Neural crest cell (in vitro differentiated cells): ENCODE measurements at places on chromosomes 5 and 9.
A peak's percentile ranks its signal among the peaks of the same experiment; 100 is the strongest.

DNA sequence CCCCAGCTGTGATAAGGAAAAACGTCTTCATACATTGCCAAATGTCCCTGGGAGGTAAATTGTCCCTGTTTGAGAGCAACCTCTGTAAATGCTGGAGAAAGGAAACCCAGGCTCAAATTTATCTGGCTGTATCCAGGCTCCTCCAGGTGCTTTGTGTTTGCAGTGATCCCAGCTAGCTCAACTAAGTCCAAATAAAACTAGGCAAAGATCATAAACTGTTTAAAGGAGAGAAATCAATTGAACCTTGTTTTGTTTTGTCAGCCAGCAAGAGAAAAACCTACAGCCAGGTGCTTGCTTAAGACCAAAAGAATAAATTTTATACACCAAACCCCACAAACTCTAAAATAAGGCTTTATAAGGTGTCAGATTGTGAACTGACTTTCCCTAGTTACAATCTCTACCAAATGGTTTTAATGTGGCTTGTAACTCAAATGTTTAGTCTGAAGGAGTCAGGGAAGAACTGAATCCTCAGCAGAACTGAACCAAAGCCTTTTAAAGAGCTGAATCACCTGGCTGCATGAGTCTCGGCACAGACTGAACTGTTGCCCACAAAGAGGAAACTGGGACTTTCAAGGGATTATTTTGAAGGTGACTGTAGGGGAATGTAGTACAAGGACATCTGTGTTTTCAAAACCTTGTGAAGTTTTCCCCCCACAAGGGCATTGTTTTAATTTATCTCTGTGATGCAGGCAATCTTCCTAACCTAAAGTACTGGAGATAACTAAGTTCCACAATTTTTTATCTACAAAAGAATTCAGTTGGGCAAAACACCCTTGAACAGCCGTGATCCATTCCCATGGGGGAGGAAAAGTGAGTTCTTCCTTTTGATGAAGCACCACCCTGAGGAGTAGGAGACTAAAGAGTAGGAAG lies 201.7 kb upstream of the TARS1 start:
- no peaks in the 10 kb centered on the region for H3K36me3 ChIP-seq
- no peaks in the 10 kb centered on the region for H3K27me3 ChIP-seq
- H3K4me1 ChIP-seq: peaks cover 10% of the 10 kb centered on the region
- no peak overlapping the region for H3K4me3 ChIP-seq
- H3K27ac ChIP-seq: no peak overlapping the region
- DNase-seq: no peak

DNA sequence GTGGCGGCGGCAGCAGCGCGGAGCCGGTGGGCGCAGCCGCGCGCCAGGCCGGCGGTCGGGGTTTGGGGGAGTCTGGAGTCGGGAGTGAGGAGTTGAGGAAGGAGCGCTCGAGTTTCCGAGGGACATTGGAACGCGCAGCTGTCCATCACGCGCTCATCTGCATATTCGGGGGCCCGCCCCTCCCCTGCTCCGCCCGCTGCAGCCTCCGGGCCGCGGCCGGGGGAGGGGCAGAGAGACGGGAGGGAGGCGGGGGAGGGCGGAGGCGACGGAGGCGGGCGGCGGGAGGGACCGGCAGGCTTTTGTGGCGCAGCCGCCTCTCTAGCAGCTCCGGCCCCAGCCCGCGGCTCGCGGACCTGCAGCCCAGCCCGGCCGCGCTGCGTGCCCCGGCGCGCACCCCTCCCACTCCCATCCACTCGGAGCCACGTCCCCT lies at the start of gene IRX2:
TSS of gene IRX2 (minus strand) at position 86 of the 430 bp plus-strand sequence. CDS start 264 bp downstream, outside the sequence.
- peaks cover 52% of the 10 kb centered on the region for H3K27me3 ChIP-seq
- H3K27ac ChIP-seq: peak within 1 kb of the TSS; percentile 43
- peak within 1 kb of the TSS; percentile 95 for H3K4me3 ChIP-seq
- peaks cover 53% of the 10 kb centered on the region for H3K4me1 ChIP-seq
- DNase-seq: peak; percentile 80

- H3K4me1 ChIP-seq: no peaks in the 10 kb centered on the region
- H3K27ac ChIP-seq: no peak overlapping the region
- no peak for DNase-seq
- no peak overlapping the region for H3K4me3 ChIP-seq
These were observed 42.4 kb upstream of the NR4A3 start for GRCh38 chr9:99779277-99779676.

GRCh38 chr9:110856772-110857171 lies 181.5 kb downstream of the LPAR1 start:
- no peak overlapping the region for H3K27ac ChIP-seq
- no peak overlapping the region for H3K4me3 ChIP-seq
- no peak for DNase-seq
- H3K36me3 ChIP-seq: peaks cover 14% of the 10 kb centered on the region

GRCh38 chr5:133821311-133821741 lies 147.1 kb downstream of the C5orf15 start:
- H3K27me3 ChIP-seq: peaks cover 17% of the 10 kb centered on the region
- peaks cover 11% of the 10 kb centered on the region for H3K4me1 ChIP-seq
- H3K27ac ChIP-seq: no peak overlapping the region
- H3K36me3 ChIP-seq: no peaks in the 10 kb centered on the region

DNA sequence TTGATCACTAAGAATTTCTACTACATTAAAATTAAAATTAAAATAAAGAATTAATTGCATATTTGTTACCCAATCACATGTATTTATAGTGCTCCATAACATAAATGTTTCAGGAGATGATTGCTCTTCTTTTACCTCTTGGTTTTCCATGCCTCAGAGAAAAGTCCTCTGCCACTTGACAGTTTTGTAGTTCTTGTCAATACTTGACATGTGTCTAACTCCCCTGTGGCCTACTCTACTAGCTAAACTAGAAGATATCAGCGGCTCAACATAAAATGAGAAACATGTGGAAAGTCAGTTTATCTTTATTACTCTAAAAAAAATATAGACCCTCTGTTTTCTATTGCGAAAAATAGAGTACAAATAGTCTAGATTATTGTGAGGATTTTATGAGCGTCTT lies 650.6 kb upstream of the NUDT12 start:
- no peaks in the 10 kb centered on the region for H3K36me3 ChIP-seq
- no peaks in the 10 kb centered on the region for H3K4me1 ChIP-seq
- DNase-seq: no peak
- H3K27ac ChIP-seq: no peak overlapping the region
- no peak overlapping the region for H3K4me3 ChIP-seq
